Posterior cingulate gyrus (tissue), 11 donors: ENCODE measurements at places on chromosomes 2 and 18.

DNA sequence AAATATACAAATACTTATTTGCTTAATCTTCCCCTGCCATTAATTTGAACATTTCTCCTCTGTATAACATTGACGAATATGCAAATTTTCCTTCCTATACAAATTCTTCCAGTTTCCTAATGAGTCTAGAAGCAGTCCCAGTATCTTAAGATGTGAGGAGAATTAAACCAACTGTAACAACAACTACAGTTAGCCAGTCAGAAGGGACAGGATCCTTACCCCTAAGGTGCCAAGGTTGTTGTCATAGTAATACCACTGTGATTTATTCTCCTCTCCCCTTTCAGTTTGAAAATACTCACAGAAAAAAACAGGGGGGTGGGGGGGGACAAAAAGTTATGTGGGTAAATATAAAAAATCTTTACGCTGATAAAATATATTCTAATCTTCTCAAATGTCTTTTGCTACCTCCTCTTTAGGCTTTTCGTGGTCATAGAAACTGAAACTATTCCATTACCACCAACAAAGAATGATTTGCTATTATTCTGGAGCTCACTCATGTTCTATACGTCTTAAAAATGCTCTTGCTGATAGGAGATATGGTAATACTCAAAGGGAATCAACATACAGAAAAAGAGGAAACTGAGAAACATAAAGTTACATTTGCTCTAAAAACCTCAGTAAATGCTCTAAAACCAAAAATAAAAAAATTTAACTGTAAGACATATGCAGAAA, 107.6 kb downstream of the MEMO1 start:
- no peak for DNase-seq

DNA sequence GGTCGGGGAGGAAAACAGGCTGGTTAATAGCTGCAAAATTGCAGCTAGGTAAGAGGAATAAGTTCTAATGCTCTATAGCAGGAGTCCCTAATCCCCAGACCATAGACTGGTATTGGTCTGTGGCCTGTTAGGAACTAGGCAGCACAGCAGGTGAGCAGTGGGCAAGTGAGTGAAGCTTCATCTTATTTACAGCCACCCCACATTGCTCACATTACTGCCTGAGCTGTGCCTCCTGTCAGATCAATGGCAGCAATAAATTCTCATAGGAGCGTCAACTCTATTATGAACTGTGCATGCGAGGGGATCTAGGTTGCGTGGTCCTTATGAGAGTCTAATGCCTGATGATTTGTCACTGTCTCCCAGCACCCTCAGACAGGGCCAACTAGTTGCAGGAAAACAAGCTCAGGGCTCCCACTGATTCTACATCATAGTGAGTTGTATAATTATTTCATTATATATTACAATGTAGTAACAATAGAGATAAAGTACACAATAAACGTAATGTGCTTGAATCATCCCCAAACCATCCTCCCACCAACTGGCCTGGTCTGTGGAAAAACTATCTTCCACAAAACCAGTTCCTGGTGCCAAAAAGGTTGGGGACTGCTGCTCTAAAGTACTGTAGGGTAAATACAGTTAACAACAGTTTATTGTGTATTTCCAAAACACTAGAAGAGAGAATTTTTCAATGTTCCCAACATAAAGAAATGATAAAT, 91.7 kb upstream of the TFCP2L1 start:
- DNase-seq: no peak

- no peak for DNase-seq
Measured at GRCh38 chr18:58241026-58241679, 197.1 kb downstream of the NEDD4L start.

GRCh38 chr2:202152104-202152715, 79.2 kb downstream of the KIAA2012 start:
- DNase-seq: no peak

DNA sequence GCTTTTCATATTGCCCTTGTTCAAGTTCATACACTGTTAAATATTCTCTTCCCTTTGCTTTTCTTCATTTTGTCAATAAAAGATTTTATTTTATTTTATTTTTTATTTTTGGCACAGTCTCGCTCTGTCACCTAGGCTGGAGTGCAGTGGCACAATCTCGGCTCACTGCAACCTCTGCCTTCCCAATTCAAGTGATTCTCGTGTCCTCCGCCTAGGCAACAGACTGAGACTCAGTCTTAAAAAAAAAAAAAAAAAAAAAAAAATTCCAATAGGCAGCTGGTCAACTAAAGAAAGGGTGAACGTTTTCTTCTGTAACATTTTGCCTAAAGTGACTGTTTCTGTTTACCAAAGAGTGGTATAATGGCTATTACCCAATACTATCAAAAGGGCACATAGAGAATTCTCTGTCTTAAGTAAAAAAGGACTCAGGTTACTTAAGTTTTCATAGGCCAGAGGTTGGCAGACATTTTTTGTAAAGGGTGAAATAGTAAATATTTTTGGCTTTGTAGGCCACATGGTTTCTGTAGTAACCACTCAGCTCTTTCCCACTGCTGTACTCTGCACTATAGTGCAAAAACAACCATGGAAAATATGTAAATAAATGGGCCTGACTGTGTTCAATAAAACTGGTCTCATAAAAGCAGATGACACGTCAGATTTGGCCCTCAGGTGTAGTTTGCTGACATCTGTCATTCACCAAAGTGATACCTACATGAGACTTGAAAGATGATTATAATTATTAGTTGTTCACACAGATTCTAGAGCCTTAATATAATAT, 113.4 kb downstream of the MIB1 start:
- no peak for DNase-seq

- no peak for DNase-seq
Measured at GRCh38 chr2:43819491-43820163, 19.0 kb downstream of the ABCG5 start.
